ENCODE measurements at places on chromosomes 16 and 17.

DNA sequence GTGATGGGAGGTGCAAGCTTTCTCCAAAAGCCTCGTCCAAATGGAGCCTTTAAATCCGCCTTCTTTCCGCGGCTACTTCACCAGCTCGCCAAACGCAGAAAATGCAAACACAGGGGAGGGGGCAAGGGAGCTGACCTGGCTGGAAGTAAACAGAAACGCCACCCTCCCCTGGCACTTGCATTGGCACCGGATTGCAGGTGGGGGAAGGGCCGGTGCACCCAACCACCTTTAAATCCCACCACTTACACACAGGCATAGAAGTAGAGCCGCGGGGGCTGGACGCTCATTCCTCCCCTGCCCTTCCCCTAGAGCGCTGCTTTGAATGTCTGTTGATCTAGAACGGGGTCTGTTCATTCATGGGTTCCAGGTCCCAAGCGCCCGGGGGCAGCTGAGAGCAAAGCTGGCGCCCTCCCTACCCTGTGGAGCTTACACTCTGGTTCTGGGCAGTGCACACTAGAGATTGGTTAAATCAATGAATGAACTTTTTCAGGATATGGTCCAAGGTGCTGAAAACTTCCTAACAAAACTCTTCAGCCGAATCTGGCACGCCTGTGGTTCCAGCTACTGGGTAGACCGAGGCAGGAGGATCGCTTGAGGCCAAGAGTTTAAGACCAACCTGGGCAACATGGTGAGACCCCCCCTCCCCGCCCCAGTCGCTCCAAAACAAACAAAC lies 920 bp upstream of the ZCCHC14 start:
- DNase-seq = no peak

GRCh38 chr16:50740736-50741135 lies 1.1 kb upstream of the CYLD start:
- no peak for DNase-seq

DNA sequence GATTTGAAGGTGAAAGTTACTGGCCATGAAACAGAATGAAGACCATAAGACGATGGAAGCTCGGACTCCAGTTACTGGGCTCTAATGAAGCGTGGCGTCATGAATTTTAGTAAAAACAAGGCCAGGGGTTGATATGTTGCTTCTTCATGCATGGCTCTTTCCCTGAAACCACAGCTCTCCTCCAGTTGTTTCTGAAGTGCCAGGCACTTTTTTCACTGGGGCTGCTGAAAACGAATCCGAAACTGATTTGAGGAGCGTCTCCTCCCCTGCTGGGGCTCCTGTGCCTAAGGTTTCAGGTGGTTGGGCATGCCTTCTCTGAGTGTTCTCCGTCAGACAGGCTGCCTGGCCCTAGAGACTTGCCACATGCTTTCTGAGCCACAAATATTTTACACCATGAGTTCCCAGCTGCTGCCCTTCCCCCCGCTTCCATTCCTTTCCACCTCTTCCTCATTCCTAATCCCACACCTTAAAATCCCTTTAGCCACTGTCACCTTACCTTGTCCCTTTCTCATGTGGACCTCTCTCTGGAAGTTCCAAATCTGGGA lies 3.7 kb upstream of the MYL4 start:
- DNase-seq = peak; percentile 92

- no peak for DNase-seq
Observed at GRCh38 chr17:33015716-33016346, 24.2 kb downstream of the SPACA3 start.

DNA sequence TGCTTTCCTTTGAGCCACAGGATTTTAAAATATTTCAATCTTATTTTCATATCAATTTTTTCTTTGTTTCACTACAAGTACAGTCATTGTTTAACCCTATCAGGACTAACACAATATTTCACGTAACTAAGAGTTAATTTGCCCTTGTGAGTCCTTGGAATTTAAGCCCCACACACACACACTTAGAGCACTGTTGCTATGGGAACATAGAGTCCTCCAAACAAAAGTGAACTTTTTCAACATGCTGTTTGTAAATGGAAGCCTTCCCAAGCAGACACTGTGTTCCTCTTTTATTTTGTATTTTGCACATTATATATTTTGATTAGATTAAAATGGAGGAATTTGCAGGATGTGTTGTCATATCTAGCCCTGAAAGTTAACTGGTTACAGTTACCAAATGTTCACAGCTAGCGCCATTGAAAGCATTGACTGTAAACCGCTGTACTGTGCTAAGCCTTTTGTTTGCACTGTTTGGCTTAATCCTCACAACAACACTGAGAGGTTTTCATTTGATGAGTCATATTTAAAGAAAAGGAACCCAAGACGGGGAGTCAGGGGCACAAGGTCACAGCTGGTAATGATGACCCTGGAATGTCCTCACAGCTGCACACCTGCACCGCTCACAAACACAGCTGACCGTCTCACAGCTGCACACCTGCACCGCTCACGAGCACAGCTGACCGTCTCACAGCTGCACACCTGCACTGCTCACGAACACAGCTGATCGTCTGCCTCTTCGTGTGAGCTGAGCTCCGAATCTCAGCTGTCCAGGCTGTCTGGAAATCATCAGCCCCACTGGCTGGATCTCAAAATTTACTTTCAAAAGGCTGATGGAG lies 6.3 kb downstream of the HSBP1 start:
- DNase-seq = no peak

GRCh38 chr16:57656342-57656955 lies 11.7 kb upstream of the ADGRG3 start:
- no peak for DNase-seq

DNA sequence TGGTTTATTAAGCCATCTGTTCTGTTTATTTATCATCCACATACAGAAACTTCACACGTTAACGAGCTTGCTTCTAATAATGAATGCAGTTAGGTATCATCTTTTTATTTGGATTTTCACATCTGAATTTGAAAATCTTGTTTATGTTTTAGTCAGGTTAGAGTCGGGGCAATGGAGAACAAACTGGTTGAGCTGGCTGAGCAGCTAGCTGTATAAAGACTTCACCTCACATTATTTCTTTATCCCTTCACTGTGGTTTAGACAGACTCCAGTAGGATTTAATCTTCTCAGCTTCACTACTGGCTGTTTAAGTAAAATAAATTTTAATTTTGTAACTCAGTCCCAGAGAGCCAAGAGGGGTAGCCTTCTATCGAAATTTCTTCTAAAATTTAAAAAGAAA lies 415.9 kb downstream of the RBFOX1 start:
- no peak for DNase-seq

- DNase-seq = no peak
Observed at GRCh38 chr17:79931817-79932309, 92.6 kb upstream of the CBX4 start.

DNA sequence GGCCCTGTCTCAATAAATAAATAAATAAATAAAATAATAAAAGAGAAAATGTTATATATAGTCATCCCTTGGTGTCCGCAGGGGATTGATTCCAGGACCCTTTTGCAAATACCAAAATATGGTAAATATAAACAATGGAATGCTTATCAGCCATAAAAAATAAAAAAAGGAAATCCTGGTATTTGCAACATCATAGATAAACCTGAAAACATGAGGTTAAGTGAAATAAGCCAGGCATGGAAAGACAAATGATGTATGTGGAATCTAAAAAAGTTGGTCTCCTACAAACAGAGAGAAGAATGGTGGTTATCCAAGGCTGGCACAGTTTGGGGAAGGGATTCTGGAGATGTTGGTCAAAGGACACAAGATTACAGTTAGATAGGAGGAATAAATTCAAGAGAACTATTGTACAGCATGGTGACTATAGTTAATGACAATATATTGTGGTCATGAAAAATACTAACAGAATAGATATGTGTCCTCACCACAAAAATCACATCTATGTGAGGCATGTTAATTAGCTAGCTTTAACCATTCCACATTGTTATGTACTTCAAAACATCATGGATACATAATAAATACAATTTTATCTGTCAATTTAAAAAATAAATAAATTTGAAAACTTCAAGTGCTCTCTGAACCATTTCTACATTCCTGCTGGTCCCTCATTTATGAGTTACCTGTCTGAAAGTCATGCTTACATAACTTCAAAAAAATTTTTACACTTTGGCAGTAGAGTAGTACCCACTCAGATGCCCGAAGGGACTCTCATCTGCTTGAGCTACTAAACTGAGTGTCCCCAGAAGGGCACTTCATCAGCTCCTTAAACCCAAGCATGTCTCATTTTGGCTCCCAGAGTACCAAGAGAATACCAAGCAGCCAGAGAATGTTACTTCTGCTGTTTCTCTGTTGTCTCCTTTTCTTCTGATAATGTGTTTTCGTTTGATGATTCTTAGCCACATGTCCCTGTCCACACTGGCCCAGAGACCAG lies 26.6 kb downstream of the N4BP1 start:
- peak; percentile 10 for DNase-seq
